ENCODE measurements at places on chromosomes 4 and X.

DNA sequence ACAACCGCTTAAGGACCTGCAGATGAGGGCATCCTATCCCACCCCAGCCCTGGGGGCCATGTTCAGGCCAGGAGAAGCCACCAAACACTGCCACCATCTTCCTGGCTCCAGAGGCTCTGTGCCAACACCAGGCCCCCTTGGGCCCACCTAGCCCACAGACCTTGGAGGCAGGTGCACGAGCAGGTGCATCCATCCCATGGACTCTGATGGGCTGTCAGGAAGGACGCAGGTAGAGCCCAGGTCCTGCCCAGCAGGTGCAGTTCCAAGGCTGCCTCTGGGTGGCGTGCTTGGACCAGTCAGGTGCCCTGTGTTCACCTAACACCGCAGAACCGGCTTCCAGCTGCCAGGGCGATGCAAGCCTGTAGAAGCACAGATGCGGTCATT, 22.8 kb upstream of the PDE6B start:
- peak; percentile 30 for DNase-seq

GRCh38 chrX:63743596-63743995, 41.4 kb downstream of the ARHGEF9 start:
- DNase-seq, result no peak

DNA sequence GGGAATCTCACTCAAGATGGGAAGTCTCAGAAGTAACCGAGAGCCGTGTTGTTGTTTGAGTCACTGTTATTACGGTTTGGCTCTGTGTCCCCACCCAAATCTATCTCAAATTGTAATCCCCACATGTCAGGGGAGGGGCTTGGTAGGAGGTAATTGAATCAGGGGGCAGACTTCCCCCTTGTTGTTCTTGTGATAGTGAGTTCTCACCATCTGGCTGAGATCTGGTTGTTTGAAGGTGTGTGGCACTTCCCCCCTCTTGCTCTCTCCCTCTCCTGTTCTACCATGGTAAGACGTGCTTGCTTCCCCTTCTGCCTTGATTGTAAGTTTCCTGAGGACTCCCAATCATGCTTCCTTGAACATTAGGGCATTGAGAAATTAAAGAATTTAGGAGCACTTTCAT, 37.0 kb downstream of the HAND2 start:
- DNase-seq, result no peak

- no peak for DNase-seq
Observed at GRCh38 chr4:71231129-71232055, 107.4 kb upstream of the SLC4A4 start.

- DNase-seq, result no peak
Observed at GRCh38 chr4:182904211-182904761, 12.9 kb downstream of the DCTD start.

DNA sequence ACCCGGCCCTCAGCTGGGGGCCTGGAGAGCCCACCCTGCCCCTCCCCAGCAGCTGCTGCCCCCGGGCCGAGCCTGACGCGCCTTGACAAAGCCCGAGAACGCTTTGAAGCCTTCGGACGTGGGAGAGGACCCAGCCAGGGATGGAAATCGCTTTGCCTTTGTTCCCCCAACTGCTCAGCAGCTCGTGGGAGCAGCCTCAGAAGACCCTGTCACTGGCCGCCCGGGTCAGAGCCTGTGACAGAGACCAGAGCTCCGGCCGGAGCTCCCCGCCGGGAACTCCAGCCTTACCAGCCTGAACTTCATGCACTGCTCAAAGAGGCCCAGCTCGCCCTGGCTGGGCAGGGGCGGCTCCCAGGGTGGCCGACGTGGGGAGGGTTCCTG, 2.6 kb upstream of the SLC6A8 start:
- no peak for DNase-seq

GRCh38 chrX:20515841-20516461, 249.2 kb upstream of the RPS6KA3 start:
- DNase-seq, result no peak

- peak; percentile 37 for DNase-seq
Observed at GRCh38 chrX:41720125-41720779, 3.7 kb upstream of the GPR82 start.

DNA sequence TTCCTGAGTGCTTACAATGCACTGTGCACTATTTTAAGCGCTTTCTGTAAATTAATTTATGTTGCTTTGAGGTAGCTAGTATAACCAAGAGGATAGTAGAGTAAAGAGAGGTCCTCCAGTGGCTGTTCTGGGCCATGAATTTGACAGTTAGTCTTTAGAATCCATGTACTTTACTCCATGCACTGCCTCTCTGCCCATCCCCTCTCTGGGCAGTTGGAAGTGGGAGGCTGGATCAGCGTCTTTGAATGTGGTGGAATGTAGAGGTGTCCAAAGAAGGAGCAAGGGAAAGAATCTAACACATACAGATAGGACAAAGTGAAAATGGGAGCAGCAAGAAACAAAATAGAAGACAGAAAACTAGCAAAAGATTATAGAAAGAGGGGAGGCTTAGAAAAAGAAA, 712.6 kb downstream of the GRID2 start:
- no peak for DNase-seq

- no peak for DNase-seq
Observed at GRCh38 chr4:169201222-169202144, 69.3 kb downstream of the SH3RF1 start.

DNA sequence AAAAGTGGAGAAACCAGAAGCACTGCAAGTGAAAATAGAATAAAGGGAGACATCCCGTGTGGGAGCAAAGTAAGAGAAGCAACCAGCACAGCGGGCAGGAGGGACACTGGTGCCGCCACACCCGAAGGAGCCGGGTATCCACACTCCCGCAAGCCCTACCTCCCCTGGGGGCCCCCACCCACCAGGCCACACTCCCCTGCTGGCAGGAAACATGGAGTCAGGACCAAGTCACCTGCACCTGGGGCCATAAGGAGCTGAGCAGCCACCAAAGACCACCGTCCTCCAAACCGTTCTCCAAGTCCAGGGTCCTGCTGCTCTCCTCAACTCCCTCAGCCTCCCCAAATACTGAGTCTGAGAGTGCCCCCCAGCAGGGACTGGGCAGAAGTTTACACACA, 30.5 kb downstream of the FGFRL1 start:
- DNase-seq, result no peak

DNA sequence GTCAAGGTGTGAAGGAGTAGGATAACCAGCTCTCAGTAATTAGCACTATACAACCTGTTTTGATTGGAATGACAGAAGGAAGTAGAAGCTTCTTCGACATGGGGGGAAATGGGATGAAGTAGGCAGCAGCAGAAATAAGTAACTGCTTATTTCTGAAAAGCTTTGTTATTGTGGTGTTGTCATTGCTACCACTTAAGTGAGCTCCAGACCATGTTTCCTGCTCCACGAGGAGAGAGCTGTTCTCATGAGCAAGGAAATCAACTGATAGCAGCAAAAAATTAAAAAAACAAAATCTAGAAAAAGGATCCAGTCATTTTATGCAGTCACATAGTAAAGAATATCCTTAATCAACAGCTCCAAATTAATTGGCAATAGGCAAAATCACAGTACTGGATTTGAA, 106.1 kb upstream of the TLL1 start:
- no peak for DNase-seq

- DNase-seq, result no peak
Observed at GRCh38 chr4:73434311-73434710, 1.7 kb upstream of the AFP start.

DNA sequence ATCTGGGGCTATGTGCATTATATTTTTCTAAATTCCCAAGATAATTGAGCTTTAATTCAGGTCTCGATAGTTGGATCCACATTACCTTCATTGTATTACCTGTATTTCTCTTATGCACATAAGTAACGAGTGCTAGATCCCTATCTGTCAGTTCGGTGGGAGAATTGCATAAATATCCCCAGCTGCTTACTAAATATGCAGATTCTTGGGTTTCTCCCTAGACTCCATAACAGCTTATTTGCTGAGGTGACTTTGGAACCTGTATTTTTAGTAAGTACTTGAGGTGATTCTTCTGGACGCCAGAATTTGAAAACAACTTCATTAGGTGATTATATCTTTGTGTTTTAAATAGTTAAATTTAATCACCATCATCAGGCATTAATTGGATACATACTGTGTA, 15.0 kb downstream of the UGT8 start:
- no peak for DNase-seq

- DNase-seq, result no peak
Observed at GRCh38 chr4:20575486-20575885, 124.8 kb upstream of the PACRGL start.

- no peak for DNase-seq
Observed at GRCh38 chr4:68617003-68617698, 41.0 kb upstream of the UGT2B17 start.

- DNase-seq, result no peak
Observed at GRCh38 chrX:107323786-107324492, 117.5 kb downstream of the DNAAF6 start.

DNA sequence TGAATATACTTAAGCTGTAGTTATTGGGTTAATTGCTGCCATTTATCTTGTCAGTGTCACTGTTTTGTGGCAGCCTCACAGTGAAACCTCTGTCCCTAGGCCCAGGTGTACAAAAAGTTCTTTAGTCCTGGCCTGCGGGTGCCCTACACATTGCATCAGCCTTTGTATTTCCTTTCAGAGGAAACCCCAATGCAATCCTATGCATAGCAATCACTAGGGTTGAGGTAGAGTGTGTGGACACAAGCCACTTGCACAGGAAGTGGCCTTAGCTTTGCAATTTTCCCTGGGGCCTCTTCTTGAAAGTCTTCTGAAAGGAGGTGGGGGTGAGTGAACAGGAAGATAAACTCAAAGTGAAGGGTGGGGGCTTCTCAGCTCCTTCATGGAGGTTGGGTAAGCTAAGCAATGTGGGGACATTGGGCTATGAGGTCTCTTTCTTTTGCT, 27.8 kb downstream of the VSIG4 start:
- peak; percentile 26 for DNase-seq

DNA sequence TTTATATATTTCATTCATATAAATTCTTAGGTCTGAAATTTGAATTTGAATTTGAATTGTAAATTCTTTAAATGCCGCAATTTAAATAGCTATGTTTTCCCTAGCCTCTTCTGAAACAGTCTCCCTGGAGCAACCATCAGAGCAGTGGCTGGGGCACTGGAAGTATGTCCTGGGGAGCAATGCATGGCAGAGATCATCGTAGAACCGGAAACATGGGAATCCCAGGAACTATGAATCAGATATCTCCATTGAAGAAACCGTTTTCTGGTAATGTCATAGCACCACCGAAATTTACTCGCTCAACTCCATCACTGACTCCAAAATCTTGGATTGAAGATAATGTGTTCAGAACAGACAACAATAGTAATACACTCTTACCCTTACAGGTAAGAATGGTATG, 4.9 kb downstream of the CPEB2 start:
- no peak for DNase-seq

GRCh38 chr4:6974138-6974848, 64.7 kb downstream of the TBC1D14 start:
- DNase-seq, result peak; percentile 85

GRCh38 chr4:76556452-76556851, 121.4 kb downstream of the SHROOM3 start:
- no peak for DNase-seq

- no peak for DNase-seq
Observed at GRCh38 chr4:23171976-23172375, 479.2 kb downstream of the GBA3 start.

DNA sequence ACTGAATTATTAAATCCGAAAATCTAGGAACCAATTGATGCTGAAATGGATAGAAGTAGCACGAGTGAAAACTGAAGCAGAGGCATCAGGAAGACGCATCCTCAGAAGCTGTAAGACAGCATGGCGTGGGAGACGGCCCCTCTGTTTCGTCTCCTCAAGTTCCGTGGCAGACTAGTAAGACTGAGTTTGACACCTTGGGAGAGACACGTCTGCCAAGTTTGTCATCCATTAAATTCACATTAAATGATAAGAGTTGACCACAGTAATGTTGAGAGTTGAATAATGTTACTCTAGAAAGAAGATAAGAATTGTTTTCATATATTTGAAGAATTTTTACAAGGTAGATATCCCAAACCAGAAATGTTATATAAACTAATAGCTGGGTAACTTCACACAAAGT, 736.1 kb upstream of the FRG1 start:
- no peak for DNase-seq

DNA sequence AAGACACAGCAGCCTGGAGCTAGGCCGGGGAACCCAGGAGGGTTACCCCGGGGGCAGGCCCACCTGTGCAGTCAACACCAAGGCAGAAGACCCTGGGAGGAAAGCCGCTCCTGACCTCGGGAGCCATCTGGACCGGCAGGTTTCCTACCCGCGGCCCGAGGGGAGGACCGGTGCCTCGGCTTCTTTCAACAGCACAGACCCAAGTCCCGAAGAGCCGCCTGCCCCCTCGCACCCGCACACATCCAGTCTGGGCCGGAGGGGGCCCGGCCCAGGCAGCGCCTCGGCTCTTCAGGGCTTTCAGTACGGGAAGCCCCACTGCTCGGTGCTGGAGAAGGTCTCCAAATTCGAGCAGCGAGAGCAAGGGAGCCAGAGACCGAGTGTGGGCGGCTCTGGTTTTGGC, 157.8 kb downstream of the SOWAHB start:
- no peak for DNase-seq

DNA sequence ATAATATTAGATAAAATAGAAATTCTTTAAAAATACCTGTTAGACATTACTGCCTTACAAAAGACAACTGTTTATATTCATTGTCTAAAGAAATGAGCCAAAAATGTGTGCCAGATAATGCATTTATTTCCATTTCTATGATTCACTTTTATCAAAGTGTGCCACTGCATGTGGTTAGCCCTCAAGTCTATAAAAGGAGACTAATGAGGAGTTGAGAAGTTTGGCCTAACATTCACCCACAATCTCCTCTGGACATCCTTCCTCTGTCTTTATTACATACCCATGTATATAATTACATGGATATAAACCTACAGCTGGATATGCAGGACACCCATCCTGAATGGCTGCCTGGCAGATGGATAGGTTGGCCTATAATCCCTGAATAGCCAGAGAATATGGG, 42.6 kb upstream of the PDE5A start:
- DNase-seq, result no peak

DNA sequence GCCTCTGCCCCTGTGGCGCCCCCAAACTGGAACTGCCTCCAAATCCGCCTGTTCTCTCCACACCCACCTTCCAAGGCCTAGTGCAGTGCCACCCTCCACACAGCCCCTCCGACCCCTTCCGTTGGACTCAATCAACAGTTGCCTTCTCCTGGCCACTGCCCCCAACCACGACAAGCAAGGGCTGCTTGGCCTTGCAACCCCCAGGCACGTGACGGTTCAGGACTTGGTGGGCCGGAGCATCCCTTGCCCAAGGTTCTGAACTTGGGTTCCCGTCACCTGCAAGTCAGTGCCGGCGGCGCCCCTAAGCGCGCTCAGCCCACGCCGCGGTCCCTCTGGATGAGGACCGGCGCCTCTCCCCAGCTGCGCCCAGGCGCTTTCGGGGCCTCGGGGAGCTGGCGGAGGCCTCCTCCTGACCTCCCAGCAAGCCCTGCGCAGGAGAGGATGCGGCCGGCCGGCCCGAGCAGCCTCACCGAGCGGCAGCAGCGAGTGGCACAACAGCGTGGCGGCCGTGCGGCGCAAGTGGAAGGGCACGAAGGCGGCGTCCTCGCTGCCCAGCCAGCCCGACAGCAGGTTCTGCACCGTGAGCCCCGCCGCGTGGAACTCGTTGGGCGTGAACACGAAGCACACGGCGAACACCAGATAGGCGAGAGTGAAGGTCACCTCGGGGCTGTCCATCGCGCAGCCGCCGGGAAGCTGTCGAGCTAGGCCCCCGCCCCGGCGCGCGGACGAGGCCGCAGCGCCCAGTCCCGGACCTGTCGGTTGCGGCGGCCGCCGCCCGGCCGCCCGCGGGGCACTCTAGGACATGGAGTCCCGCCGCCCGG, 750 bp downstream of the TMEM129 start:
- DNase-seq, result no peak

GRCh38 chrX:17527135-17527701, 152.2 kb downstream of the NHS start:
- DNase-seq, result no peak

- DNase-seq, result no peak
Observed at GRCh38 chr4:47315346-47315745, 148.2 kb downstream of the COMMD8 start.

Data from CD8-positive, alpha-beta T cell (primary cell).